ENCODE measurements at places on chromosomes 5 and 9. TPM values are rescaled to one million over a fixed set of nuclear protein-coding genes. Genes with fewer than 3 reads are reported as not detected.

- H3K27ac ChIP-seq, result peak overlapping the region; percentile 93
- DNase-seq, result no peak
- peaks cover 82% of the 10 kb centered on the region for H3K4me1 ChIP-seq
- H3K36me3 ChIP-seq, result peaks cover 24% of the 10 kb centered on the region
These were observed 2.2 kb downstream of the GRK6 start for GRCh38 chr5:177428574-177429217.

DNA sequence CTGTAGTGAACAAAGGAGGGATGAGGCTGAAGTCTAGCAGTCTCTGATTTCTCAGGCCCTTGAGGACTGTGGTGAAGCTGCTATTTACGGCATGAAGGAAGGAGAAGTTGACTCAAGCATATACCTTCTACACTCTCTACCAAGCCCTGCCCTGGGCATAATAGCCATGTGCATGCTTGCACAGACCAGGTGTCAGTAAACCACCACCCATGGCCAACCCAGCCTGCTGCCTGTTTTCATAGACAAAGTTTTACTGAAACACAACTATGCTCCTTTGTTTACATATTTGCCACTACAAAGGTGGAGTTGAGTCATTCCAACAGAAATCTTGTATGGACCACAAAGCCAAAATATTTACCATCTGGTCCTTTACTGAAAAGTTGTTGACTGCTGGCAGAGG is 126.9 kb downstream of the PAPPA start:
- no peaks in the 10 kb centered on the region for H3K36me3 ChIP-seq
- H3K27ac ChIP-seq, result no peak overlapping the region
- no peaks in the 10 kb centered on the region for H3K4me1 ChIP-seq
- no peak overlapping the region for H3K4me3 ChIP-seq
- no peak for DNase-seq

- no peaks in the 10 kb centered on the region for H3K27me3 ChIP-seq
- DNase-seq, result no peak
- H3K4me1 ChIP-seq, result no peaks in the 10 kb centered on the region
- no peaks in the 10 kb centered on the region for H3K36me3 ChIP-seq
These were observed 71.0 kb upstream of the GPBP1 start for GRCh38 chr5:57102905-57103255.

DNA sequence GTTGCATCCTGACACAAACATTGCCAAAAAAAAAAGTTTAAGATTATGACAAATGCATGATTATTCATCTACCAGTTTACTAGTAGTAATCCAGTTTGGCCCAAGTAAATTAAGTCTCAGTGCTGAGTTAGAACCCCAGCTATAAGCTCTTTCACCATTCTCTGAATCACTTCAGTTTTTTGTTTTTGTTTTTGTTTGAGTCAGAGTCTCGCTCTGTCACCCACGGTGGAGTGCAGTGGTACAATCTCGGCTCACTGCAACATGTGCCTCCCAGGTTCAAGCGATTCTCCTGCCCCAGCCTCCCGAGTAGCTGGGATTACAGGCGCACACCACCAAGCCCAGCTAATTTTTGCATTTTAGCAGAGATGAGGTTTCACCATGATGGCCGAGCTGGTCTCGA is 1.5 kb upstream of the PCYOX1L start:
- H3K4me3 ChIP-seq, result no peak overlapping the region
- no peak for DNase-seq
- peaks cover 54% of the 10 kb centered on the region for H3K4me1 ChIP-seq
- no peak overlapping the region for H3K27ac ChIP-seq
- peaks cover 28% of the 10 kb centered on the region for H3K36me3 ChIP-seq

DNA sequence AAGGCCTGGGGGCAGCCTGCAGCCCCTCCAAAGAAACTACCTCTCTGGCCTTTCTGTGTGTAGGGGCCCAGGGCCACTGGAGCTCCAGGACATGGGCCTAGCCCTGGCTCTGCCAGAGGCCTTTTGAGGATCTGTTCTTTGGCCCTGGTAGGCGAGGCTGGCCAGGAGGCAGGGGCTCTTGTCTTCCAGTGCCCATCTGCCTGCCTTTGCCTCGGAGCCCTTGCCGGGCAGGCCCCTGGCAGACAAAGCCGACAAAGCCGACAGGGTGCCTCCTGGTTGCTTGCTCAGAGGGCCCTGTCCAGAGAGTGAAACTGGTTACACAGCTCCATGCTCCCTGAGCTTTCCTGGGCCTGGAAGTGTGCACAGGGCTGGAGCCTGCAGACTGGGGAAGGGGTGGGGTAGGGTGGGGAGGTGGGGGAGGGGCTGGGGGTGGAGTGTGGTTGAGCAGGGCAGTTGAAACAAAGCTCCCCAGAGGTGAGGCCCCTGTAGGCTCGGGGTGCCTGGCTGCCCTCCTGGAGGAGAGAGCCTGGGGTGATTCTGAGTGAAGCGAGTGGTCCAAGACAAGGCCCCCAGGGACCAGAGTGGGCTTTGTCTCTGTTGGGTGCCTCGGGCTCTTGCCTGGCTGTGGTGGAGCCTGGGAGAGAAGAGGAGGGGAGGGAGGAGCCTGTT is 29.3 kb downstream of the PTPA start:
- H3K4me1 ChIP-seq, result peaks cover 38% of the 10 kb centered on the region
- H3K27me3 ChIP-seq, result no peaks in the 10 kb centered on the region
- DNase-seq, result no peak
- H3K4me3 ChIP-seq, result peak overlapping the region; percentile 61
- H3K27ac ChIP-seq, result peak overlapping the region; percentile 95

DNA sequence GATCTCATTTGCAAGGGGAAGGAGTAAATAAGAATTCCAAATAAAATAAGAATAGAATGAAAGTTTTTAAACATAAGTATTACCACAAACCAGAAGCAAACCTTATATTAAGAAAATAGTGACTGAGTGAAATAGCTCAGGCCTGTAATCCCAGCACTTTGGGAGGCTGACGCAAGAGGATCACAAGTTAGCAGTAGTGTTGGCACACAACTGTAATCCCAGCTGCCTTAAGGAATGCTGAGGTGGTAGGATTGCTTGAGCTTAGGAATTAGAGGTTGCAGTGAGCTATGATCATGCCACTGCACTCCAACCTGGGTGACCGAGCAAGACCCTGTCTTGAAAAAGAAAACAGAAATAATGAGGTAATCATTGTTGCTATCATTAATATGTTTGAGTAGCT is 47.0 kb downstream of the APC start:
- H3K4me1 ChIP-seq, result no peaks in the 10 kb centered on the region
- no peak overlapping the region for H3K4me3 ChIP-seq
- no peaks in the 10 kb centered on the region for H3K27me3 ChIP-seq
- DNase-seq, result no peak

DNA sequence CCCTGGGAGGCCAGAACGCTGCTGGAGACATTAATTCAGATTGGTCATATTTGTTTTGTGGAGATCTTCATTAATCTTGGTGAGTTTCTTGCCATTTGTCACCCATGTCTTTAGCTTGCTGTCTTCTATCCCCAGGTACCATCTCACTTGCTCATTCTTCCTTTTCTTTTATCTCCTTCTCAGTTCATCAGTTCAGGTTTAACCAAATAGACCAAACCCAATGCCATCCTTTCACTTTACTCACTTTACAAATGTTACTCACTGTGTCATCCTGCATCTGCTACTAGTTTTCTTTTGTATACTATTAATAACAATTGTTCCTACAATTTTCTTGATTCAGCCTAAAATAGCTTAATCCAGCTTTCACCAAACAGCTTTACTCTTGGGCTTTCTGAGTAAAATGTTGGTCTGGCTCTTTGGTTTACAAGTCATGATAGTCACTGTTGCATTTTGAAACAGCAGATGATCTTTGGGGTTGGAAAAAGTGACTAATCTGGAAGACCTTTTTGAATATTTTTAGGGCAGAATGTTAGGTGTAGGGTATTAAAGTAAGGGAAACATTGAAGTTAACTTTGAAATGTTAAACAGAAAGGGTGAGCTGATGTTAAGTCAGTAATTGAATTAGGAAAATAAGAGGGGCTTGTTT is 246.9 kb downstream of the ZSWIM6 start:
- no peaks in the 10 kb centered on the region for H3K36me3 ChIP-seq
- DNase-seq, result no peak
- H3K27me3 ChIP-seq, result no peaks in the 10 kb centered on the region
- H3K4me3 ChIP-seq, result no peak overlapping the region
- H3K4me1 ChIP-seq, result no peaks in the 10 kb centered on the region
- no peak overlapping the region for H3K27ac ChIP-seq

DNA sequence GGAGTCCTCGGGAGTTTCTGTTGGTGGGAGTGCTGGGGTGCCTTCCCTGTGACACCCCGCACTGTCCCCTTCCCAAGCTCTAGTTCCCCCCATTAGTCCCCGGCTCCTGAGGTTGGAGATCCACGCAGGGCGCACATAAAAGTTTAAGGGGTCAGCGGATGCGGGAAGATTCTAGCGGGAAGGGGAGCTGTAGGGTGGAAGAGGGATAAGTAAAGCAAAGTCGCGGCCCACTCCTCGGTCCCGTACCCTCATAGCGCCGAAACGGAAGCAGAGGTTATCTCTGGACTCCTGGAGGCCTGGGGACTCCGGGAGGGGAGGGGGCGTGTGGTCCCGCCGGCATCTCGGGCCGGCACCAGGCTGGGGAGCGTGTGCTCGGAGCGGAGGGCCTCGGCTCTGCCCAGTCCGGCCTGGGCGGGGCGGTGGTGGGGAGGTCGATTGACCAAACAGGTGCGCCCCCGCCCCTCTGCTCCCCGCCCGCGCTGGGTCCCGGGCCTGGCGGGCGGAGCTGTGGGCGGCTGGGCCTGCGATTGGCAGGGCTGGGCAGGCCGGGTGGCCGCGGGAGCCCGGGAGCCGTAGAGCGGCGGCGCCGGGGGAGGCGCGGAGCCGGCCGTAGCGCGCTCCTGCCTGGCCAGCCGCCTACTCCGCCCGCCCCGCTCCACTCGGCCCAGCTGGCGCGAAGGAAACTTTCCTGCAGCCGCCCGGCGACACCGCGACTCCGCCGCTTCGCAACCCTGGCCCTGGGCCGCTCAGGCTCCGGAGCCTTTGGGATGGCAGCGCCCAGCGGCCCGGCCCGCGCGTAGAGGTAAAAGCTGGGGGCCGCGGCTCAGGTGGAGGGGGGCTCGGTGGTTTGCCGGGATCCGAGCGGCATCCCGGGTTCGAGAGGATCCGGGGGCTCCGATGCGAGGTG is 52.2 kb upstream of the DAB2IP start:
- H3K4me3 ChIP-seq, result no peak overlapping the region
- no peak for DNase-seq
- H3K36me3 ChIP-seq, result no peaks in the 10 kb centered on the region
- H3K4me1 ChIP-seq, result no peaks in the 10 kb centered on the region

Gene SLC36A3
- total RNA-seq, result not detected

Gene TTLL11
- 4.0 TPM for total RNA-seq

Gene PRR16
- not detected for total RNA-seq

Gene SLC34A1
- total RNA-seq, result 0.09 TPM

Gene GNA14
- total RNA-seq, result not detected

Gene LEAP2
- total RNA-seq, result 2.7 TPM

Gene BRINP1
- not detected for total RNA-seq

Gene SPINK4
- not detected for total RNA-seq

Gene SH3PXD2B
- total RNA-seq, result 0.15 TPM

Gene DBH
- total RNA-seq, result not detected

Gene CDC20B
- not detected for total RNA-seq

Gene PCDHGC4
- not detected for total RNA-seq

Gene ZNF608
- not detected for total RNA-seq

Gene PSD2
- not detected for total RNA-seq

Gene TAL2
- total RNA-seq, result not detected
